ENCODE measurements at places on chromosomes 3 and 15. TPM values are rescaled to one million over a fixed set of nuclear protein-coding genes. Genes with fewer than 3 reads are reported as not detected.

- DNase-seq, result no peak
These were observed 125.5 kb upstream of the FRMD4B start for GRCh38 chr3:69511361-69511760.

The IGSF10 gene
- total RNA-seq, result 2.6 TPM

GRCh38 chr3:70774641-70775040, 462.2 kb upstream of the MDFIC2 start:
- DNase-seq, result no peak

GRCh38 chr15:66312144-66312543, 18.8 kb downstream of the DIS3L start:
- no peak for DNase-seq
